ENCODE measurements at places on chromosomes 6 and 20. TPM values are rescaled to one million over a fixed set of nuclear protein-coding genes. Genes with fewer than 3 reads are reported as not detected.

The PHIP gene
- 52.7 TPM for total RNA-seq

DNA sequence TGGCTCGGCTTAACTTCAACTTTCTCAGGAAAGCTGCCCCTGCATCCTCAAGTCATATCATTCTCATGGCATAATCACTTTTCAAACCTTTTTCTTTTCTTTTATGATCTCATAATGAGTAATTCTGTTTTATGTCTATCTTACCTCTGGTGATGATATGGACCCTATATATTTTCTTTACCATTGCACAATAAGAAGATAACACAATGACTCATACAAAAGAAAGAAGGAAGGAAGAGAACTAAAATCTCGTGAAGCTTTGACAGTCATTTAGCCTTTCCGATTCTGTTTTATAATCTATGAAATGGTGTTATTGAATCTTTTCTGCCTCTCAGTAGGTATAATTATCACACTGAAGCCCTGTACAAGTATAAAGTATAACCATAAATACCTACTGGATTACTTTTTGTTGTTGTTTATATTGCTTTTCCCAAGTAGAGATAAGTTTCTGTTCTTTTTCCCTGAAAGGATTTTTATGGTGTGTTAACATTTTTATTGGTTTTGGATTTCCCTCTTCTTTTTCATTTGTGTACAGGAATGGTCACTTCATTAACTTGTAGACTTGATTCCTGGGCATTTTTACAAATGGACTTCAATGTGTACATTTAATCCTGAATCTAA lies 300.9 kb downstream of the LAMA2 start:
- H3K27me3 ChIP-seq, result no peaks in the 10 kb centered on the region
- H3K4me3 ChIP-seq, result no peak overlapping the region
- no peak for DNase-seq
- H3K36me3 ChIP-seq, result no peaks in the 10 kb centered on the region
- no peaks in the 10 kb centered on the region for H3K4me1 ChIP-seq

The FNDC1 gene
- not detected for total RNA-seq

The COX4I2 gene
- not detected for total RNA-seq

GRCh38 chr20:51500311-51500710 lies 42.2 kb downstream of the NFATC2 start:
- peak overlapping the region; percentile 11 for H3K27ac ChIP-seq
- H3K27me3 ChIP-seq, result no peaks in the 10 kb centered on the region
- no peaks in the 10 kb centered on the region for H3K36me3 ChIP-seq
- H3K4me3 ChIP-seq, result no peak overlapping the region
- peak; percentile 63 for DNase-seq

The NR2E1 gene
- not detected for total RNA-seq

DNA sequence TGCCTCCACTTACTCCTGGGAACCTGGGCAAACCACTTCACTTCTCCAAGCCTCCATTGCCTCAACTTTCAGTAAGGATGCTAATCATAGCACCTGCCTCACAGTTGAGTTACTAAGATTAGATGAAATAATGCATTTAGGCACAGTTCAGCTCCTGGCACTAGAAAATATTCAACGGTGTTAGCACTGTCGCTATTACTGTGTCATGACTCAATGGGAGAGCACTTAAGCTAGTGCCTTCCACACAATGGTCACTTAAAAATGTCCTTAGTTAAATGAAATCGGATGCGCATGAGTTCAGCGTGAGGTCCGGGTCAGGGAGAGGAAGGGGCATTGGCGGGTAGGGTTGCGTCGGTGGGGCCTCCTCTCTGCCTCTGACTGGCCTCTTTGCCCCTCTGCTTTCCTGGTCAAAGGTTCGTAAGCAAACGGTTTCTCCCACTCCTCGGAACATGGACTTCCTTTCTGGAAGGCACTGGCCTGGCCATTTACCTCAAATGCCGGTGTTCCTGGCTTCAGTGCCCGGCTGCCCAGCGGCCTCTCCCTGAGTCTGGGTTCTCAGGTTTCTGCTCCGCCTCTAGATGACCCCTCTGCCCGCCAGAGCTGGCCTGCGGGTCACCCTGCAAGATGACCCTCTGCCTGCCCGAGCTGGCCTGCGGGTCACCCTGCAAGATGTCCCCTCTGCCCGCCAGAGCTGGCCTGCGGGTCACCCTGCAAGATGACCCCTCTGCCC lies 123.8 kb upstream of the QKI start:
- H3K4me3 ChIP-seq, result no peak overlapping the region
- H3K27ac ChIP-seq, result no peak overlapping the region
- no peaks in the 10 kb centered on the region for H3K27me3 ChIP-seq
- H3K36me3 ChIP-seq, result no peaks in the 10 kb centered on the region
- no peaks in the 10 kb centered on the region for H3K4me1 ChIP-seq

DNA sequence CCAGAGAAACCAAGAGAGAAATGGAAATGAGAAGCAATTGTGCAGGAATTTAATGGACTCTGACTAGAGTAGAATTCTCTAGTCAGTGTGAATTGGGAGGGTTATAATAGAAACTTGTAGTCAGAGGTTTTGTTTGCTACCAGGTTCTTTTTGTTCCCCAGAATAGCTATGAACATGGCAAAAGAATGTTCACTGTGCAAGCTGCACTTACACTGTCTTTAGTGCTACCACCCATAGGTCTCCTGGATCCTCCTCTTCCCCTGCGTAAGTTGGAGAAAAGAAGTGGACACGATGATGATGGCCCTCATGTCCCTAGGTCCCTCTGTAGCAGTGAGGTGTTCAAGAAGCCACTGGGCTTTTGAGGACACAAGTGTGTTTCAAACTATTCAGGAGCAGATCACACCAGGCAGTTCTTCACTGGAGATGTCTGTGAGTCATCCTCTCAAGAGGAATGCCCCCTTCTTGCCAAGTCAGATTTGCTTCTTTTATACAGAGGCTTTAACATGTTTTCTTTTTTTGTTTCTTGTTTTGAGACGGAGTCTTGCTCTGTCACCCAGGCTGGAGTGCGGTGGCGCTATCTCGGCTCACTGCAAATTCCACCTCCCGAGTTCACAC lies 47.6 kb upstream of the SMIM8 start:
- H3K4me1 ChIP-seq, result no peaks in the 10 kb centered on the region
- H3K36me3 ChIP-seq, result no peaks in the 10 kb centered on the region
- H3K27ac ChIP-seq, result no peak overlapping the region
- H3K4me3 ChIP-seq, result no peak overlapping the region

The SLC35D3 gene
- total RNA-seq, result not detected

DNA sequence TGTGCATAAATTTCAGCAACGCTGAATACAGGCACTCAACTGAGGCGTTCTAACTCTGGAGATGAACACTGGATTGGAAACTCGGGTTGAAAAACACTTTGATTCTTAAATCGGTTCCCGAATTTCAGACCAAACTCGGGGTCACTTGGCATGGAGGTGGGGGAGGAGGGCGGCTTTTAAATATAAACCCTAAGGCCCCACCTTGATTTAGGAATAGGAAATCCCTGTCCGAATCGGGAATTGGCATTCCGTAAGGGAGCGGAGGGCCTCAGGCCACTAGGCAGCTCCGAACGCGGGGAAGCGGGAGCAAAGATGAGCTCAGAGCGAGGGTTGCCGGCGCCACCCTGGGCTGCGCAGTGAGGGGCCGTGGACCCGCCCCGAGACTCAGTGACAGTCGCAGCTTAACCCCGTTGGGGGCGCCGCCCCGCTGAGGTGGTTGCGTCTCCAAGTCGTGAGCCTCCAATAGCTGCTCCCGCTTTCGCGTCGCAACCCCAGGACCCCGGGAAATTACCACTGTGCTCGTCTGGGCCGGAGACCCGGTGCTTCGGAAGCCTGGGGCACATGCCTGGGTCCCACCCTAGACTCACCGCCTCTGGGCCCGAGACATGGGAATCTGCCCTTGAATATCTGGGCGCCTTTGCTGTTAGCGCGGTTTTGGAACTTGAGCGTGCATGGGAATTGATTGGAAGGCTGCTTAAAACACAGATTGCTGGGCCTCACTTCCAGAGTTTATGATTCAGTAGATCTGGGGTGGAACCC lies 4.6 kb upstream of the SIM1 start:
- no peak overlapping the region for H3K27ac ChIP-seq
- H3K4me1 ChIP-seq, result peaks cover 33% of the 10 kb centered on the region
- peaks cover 71% of the 10 kb centered on the region for H3K27me3 ChIP-seq
- DNase-seq, result no peak
- no peak overlapping the region for H3K4me3 ChIP-seq

The LAMA2 gene
- not detected for total RNA-seq

DNA sequence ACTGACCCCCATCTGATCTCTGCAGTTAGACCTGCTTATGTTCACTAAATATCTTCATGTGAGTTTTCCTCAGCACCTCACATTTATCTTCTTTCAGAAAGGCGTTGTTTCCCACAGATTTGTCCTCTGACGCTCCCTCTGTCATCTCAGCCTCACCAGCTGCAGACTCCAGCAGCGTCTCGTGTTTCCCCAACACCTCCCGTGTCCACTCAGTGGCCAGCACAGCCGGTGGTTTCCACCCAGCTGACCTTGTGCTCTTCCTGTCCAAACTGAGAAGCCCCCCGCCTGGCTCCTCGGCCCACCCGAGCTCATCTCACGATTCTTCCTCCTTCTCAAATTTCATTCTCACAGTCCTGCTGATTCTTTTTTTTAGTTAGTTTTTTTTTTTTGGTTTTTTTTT lies 12.5 kb downstream of the ERMARD start:
- no peaks in the 10 kb centered on the region for H3K27me3 ChIP-seq
- no peak overlapping the region for H3K4me3 ChIP-seq
- peaks cover 82% of the 10 kb centered on the region for H3K36me3 ChIP-seq
- H3K4me1 ChIP-seq, result no peaks in the 10 kb centered on the region

The LINC00237 gene
- total RNA-seq, result not detected

- H3K27me3 ChIP-seq, result no peaks in the 10 kb centered on the region
- H3K4me1 ChIP-seq, result no peaks in the 10 kb centered on the region
- no peak overlapping the region for H3K4me3 ChIP-seq
- H3K27ac ChIP-seq, result no peak overlapping the region
Measured at GRCh38 chr6:85612690-85613474, 19.2 kb upstream of the SNX14 start.

The SLCO4A1 gene
- total RNA-seq, result 79.2 TPM

GRCh38 chr20:47353239-47353691 lies 3.2 kb downstream of the ZMYND8 start:
- DNase-seq, result no peak
- no peak overlapping the region for H3K4me3 ChIP-seq
- peak overlapping the region; percentile 90 for H3K27ac ChIP-seq
- H3K4me1 ChIP-seq, result peaks cover 92% of the 10 kb centered on the region
- H3K36me3 ChIP-seq, result no peaks in the 10 kb centered on the region

DNA sequence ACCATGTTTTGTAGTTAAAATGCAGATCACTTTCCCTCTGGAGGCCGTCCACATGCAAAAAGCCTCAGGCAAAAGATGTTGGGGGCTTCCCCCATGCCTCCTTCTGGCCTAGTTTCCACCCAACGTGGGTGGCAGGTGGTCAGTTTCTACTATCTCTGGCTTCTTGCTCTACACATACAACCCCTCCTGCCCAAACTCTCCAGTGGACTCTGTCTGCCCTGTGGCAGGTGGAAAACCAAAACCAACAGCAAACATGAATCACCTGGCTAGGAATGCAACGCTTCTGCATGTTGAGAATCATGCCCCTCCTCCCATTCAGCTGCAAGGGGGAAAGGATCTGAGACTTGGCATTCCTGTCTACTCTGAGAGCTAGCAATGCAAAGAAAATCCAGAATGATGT lies 94.8 kb downstream of the MBOAT1 start:
- DNase-seq, result no peak
- peaks cover 5% of the 10 kb centered on the region for H3K36me3 ChIP-seq
- no peaks in the 10 kb centered on the region for H3K4me1 ChIP-seq
- no peak overlapping the region for H3K4me3 ChIP-seq
- H3K27ac ChIP-seq, result no peak overlapping the region

GRCh38 chr20:31721408-31722256 lies 1.0 kb downstream of the BCL2L1 start:
- peaks cover 58% of the 10 kb centered on the region for H3K4me1 ChIP-seq
- H3K4me3 ChIP-seq, result peak overlapping the region; percentile 92
- peak overlapping the region; percentile 97 for H3K27ac ChIP-seq
- no peaks in the 10 kb centered on the region for H3K27me3 ChIP-seq
- no peak for DNase-seq

DNA sequence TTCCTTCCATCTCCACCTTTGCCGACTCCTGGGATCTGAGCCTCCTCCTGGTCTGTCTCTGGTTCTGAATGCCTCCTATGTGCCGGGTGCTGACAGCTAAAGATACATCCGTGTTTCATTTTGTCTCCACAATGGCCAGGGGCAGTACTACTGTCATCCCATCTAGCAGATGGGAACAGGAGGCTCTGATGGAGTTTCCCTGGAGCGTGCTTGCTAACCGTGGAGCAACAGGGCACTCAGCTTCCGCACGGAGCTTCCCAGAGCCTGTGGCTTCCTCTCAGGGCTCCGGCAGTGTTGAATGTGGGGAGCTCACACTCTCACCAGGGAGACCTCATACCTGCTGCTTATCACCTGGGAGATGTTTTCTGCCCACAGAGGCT lies 11.9 kb upstream of the NPBWR2 start:
- no peaks in the 10 kb centered on the region for H3K36me3 ChIP-seq
- no peaks in the 10 kb centered on the region for H3K27me3 ChIP-seq
- H3K27ac ChIP-seq, result no peak overlapping the region
- no peak for DNase-seq

DNA sequence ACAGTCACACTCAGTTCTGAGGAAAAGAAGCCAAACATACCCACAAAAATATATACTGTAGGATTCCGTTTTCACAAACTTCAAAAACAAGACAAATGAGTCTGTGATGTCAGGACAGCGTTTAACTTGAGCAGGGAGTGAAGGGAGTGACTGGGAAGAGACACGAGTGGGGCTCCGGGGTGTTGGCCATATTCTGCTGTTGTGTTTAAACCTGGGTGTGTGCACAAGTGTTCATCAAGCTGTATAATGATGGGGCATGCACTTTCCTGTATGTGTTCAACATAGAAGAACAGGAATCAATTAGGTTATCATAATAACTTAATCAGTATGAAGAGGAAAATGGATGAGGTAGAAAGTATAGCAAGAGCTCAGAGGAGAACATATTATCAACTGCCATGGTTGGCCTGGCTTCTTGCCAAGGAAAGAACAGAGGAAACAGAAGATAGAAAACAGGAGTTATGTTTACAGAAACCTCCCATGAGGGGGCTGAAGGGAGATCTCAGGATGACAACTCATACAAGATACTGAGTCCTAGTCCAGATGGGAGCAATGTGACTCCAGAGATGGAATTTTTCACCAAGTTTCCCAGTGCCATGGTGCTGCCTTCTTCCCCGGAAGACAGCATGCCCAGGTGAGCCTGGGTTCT lies 15.1 kb upstream of the AFDN start:
- H3K27ac ChIP-seq, result no peak overlapping the region
- no peak overlapping the region for H3K4me3 ChIP-seq
- no peak for DNase-seq
- H3K4me1 ChIP-seq, result no peaks in the 10 kb centered on the region
- H3K36me3 ChIP-seq, result no peaks in the 10 kb centered on the region
- H3K27me3 ChIP-seq, result peaks cover 4% of the 10 kb centered on the region

The FUT9 gene
- not detected for total RNA-seq

The PPIL4 gene
- 36.1 TPM for total RNA-seq

The C6orf141 gene
- not detected for total RNA-seq

DNA sequence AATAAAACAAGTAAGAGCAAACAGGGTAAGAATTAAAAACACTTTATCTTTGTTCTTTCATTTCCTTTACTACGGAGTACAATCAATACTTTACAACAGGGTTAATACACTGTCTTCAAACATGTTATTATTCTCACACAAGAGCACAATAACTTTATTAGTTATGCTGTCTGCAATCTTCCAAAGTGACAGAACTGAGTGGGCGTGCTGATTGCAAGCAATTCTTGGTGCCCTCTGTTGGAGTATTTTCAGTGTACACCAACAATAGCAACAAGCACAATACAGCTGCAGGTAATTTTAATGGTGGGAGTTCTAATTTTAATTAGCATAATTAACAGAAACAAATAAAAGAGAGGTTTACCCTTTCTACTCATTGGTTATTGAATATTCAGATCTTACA lies 33.9 kb upstream of the PTPRK start:
- no peak for DNase-seq
- H3K27ac ChIP-seq, result no peak overlapping the region
- H3K27me3 ChIP-seq, result no peaks in the 10 kb centered on the region
- H3K4me1 ChIP-seq, result no peaks in the 10 kb centered on the region
- H3K36me3 ChIP-seq, result no peaks in the 10 kb centered on the region
- H3K4me3 ChIP-seq, result no peak overlapping the region

The FHL5 gene
- not detected for total RNA-seq

All from B cell (primary cell).